Hepatocyte (in vitro differentiated cells): ENCODE measurements at places on chromosomes 6 and 20.

- peak overlapping the region; percentile 70 for H3K4me3 ChIP-seq
- no peaks in the 10 kb centered on the region for H3K27me3 ChIP-seq
- H3K27ac ChIP-seq, result peak overlapping the region; percentile 96
Measured at GRCh38 chr6:169702840-169703246, 917 bp downstream of the C6orf120 start.

DNA sequence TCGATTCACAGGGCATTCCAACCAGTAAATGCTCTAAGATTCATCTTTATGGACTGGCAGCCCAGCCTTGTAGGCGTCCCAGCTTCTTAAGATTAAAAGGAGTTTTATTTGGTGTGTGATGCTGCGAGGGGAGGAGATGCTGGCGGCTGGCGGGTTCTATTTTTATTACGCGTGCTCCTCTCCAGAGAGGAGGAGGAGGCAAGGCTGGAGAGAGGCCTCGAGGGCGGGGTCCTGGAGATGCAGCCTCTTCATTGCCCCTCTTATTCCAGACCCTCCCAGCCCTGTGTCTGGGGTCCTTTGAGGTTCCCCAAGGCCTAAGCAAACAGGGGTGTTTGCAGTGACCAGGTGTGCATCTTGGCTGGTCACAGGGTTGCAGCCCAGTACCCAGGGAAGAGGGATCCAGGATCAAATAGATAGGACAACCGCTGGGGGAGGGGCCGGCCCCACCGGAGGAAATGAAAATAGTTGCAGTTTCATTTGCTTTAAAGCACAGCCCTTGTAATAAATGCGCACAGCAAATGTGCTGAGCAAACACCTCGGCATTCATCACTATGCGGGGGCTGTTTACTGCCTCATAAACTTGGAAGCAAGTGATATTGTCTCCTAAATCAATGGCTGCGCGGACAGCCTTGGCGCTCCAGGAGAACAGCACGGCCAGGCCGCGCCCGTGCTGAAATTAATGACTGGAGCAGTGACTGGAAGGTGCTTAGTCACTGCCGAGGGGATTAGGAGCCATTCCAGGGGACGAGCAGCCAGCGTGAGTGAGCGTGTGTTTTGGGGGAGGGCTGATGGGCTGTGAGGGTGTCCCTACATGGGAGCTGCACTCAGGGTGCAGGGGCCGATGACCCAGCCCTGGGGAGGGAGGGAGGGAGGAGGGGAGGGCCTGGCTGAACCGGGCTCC lies 83.0 kb downstream of the TMEM242 start:
- DNase-seq, result peak; percentile 62
- H3K4me1 ChIP-seq, result peaks cover 21% of the 10 kb centered on the region
- no peak overlapping the region for H3K4me3 ChIP-seq
- H3K27ac ChIP-seq, result no peak overlapping the region
- peaks cover 24% of the 10 kb centered on the region for H3K27me3 ChIP-seq
- no peaks in the 10 kb centered on the region for H3K36me3 ChIP-seq

- H3K36me3 ChIP-seq, result no peaks in the 10 kb centered on the region
- H3K4me3 ChIP-seq, result no peak overlapping the region
- peak; percentile 77 for DNase-seq
- no peaks in the 10 kb centered on the region for H3K27me3 ChIP-seq
- no peaks in the 10 kb centered on the region for H3K4me1 ChIP-seq
- H3K27ac ChIP-seq, result no peak overlapping the region
Measured at GRCh38 chr6:83215131-83216047, 22.2 kb downstream of the RWDD2A start.

DNA sequence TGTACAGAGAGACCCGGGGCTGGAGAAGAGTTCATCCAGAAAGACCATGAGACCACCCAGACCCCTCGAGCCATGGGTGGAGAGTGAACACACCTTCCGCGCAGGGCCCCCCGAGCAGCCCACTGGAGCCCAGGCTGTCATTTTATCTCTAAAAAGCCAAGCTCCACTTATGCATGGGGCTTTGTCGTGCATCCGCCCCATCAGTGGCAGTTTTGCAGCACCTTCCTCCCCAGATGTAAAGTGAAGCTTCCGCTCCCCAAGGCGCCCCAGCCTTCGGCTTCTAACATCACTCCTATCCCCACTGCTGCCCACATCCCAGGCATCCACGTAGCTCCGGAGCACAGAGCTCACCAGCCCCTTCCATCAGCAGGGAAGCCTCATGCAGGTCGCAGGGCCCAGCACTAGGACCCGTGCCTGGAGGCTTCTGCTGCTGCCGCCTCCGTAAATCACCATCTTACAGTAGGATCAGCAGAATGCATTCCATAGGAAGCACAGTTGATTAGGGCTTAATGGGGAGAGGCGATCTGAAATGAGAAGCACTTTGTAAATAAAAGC lies 301.1 kb downstream of the TAF4 start:
- no peak overlapping the region for H3K4me3 ChIP-seq
- no peak overlapping the region for H3K27ac ChIP-seq
- peaks cover 6% of the 10 kb centered on the region for H3K27me3 ChIP-seq
- no peak for DNase-seq
- no peaks in the 10 kb centered on the region for H3K36me3 ChIP-seq

DNA sequence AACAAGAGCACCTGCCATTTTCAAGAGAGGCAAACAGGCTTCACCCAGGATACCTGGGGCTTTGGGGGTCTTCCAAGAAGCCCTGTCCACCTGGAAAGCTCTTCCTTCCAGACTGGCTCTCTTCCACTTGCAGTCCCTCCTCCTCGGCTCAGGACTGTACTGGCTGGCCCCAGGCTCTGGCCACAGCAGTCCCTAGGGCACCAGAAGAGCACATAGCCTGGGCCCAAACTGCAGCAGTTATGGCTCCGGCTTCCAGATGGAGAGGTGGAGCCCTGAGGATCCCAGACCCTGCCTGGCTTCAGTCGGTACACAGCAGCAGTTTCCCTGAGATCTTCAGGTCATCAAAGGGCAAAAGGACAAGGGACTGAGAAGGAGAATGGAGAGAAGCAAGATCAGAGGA lies 1.6 kb upstream of the SLC35B2 start:
- no peak for DNase-seq
- no peak overlapping the region for H3K4me3 ChIP-seq
- H3K27ac ChIP-seq, result no peak overlapping the region

GRCh38 chr20:35903843-35904242 lies 50.5 kb downstream of the SCAND1 start:
- no peak for DNase-seq
- H3K36me3 ChIP-seq, result no peaks in the 10 kb centered on the region

DNA sequence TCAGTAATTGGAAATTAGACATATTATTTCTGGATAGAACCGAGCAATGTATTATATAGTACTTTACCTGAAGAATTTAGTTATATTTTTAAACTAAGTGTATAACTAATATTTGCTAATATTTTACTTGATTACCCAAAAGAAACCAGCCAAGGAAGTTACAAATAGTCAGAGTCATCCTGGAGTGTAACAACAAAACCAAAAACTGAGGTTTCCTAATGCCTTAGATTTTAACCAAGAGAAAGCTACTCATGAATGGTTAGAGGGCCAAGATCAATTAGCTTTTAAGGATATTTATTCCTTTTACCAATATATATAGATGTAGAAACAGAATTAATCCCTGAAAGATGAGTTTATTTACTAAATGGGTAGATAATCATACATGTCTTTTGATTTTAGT lies 26.0 kb downstream of the TAB2 start:
- no peaks in the 10 kb centered on the region for H3K36me3 ChIP-seq
- no peaks in the 10 kb centered on the region for H3K4me1 ChIP-seq
- no peak overlapping the region for H3K27ac ChIP-seq
- H3K4me3 ChIP-seq, result no peak overlapping the region

GRCh38 chr6:158698931-158699330 lies 49.1 kb downstream of the SYTL3 start:
- H3K36me3 ChIP-seq, result no peaks in the 10 kb centered on the region
- DNase-seq, result no peak
- no peak overlapping the region for H3K27ac ChIP-seq
- no peak overlapping the region for H3K4me3 ChIP-seq
- H3K27me3 ChIP-seq, result no peaks in the 10 kb centered on the region
- peaks cover 5% of the 10 kb centered on the region for H3K4me1 ChIP-seq

- no peak overlapping the region for H3K4me3 ChIP-seq
- H3K4me1 ChIP-seq, result no peaks in the 10 kb centered on the region
- no peak overlapping the region for H3K27ac ChIP-seq
- no peaks in the 10 kb centered on the region for H3K27me3 ChIP-seq
- H3K36me3 ChIP-seq, result no peaks in the 10 kb centered on the region
Measured at GRCh38 chr6:13641315-13641714, 26.2 kb downstream of the NOL7 start.

GRCh38 chr20:63048516-63049190 lies 41.9 kb upstream of the BHLHE23 start:
- no peaks in the 10 kb centered on the region for H3K36me3 ChIP-seq
- H3K4me1 ChIP-seq, result no peaks in the 10 kb centered on the region
- H3K27me3 ChIP-seq, result no peaks in the 10 kb centered on the region
- DNase-seq, result no peak
